ENCODE measurements at places on chromosomes 3 and 15.

DNA sequence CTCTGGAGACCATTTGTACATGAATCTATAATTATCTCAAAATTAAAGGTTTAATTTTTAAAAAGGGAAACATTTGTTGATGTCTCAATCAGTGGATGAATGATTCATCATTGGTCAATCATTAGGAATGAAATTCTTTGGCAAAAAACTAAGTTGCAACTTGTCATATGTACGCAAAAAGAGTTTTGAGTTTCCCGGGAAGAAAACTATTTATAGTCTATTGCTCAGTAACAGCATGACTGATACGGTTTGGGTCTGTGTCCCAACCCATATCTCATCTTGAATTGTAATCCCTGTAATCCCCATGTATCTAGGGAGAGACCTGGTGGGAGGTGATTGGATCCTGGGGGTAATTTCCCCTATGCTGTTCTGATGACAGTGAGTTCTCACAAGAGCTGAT lies 765.8 kb upstream of the ROBO1 start:
- DNase-seq = no peak

- DNase-seq = no peak
Measured at GRCh38 chr3:150828997-150829396, 66.0 kb upstream of the SIAH2 start.

- DNase-seq = no peak
Measured at GRCh38 chr15:66484539-66485112, 12.9 kb downstream of the SNAPC5 start.

- DNase-seq = no peak
Measured at GRCh38 chr15:38247336-38247735, 5.3 kb upstream of the SPRED1 start.

- DNase-seq = no peak
Measured at GRCh38 chr3:169575381-169575780, 88.1 kb downstream of the MECOM start.

DNA sequence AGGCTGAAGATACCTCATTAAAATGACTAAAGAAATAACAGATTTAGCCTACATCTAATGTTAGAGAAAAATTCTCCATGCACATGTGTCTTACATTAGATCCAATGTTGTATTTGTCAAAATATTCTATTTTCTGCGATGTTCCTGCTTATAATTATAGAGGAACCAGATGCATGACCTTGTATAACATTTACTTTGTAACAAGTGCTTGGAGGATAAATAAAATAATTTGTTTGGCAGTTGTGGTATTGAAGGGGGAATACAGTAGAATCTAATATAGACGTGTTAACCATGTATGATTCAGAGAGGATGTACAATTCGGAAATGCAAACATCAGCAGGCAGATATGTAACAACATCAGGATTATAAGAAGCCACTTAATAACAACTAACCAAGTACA lies 922.2 kb downstream of the TUSC7 start:
- DNase-seq = no peak

DNA sequence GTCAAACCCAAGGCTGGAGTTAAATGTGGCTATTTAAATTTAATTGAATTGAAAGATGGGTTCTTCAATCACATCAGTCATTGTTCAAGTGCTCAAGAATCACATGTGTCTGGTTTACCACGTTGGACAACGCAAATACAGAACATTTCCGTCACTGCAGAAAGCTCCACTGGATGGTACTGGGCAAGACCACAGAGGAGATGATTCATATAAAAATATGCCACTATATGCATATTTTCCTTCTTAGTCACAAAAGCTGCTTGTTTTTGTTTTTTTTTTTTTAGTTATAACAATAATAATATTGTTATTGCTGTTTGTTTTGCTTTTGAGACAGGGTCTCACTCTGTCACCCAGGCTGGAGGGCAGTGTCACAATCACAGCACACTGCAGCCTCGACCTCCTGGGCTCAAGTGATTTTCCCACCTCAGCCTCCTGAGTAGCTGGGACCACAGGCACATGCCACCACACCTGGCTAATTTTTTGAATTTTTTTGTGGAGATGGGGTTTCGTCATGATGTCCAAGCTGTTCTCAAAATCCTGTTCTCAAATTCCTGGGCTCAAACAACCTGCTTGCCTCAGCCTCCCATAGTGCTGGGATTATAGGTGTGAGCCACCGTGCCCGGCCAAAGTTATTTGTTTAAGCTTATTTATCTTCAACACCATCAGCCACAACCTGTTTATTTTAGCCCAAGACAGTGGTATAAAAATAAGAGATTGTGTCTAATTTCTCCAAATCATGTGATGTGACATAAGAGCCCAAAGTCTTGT lies 19.4 kb downstream of the RTP3 start:
- no peak for DNase-seq

DNA sequence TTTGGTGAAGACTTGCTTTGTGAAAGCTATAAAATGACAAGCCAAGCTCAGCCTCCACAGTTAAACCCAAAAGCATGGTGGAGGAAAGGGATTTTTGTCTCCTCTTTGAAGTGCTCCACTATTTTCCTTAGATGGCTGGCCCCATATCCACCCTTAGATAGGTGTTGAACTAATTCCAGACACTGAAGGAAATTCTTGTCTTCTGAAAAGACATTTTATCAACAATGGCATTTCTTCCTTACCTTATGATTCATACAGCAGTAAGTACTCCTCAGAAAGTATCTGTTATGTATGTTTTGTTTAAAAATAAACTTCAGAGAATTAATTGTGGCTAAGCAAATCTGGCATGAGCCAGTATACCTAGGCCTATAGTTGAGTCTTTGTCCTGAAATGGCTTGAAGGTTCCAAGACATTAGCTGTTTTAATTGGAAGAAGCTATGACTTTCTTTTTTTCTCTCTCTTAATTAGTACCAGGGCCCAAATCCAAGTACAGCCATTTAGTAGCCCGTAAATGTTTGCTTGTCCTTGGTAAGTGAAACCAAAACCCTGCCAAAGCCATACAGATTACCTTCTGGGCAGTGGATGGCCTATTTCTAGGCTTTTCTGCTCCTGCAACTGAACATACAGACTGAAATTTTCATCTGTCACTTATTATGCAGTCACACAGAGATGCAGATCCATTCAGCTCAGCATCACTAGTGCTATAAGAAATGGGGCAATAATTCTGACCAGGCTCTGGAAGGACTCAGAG lies 5.1 kb upstream of the BFSP2 start:
- no peak for DNase-seq

GRCh38 chr3:173615661-173616060 lies 218.1 kb downstream of the NLGN1 start:
- no peak for DNase-seq

GRCh38 chr3:104911376-104911775 lies 455.3 kb upstream of the ALCAM start:
- DNase-seq = no peak

GRCh38 chr3:2454865-2455264 lies 356.2 kb downstream of the CNTN4 start:
- no peak for DNase-seq

DNA sequence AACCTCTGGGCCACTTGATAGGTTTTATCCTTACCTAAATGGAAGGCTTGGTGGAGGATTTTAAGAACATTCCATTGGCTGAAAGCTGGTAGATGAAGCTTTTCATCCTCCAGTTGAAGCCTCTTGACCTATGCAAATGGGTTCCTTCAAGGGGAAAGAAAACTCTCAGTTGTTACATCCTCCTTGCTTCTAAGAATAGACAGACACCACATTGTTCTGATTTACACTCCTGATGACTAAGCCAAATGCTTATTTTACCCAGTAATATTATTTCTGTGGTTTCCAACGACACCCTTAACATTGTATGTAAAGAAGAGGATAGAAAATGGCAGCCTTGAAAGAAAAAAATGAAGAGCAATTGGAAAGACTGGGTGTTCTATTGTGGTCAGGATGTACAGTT lies 480.5 kb downstream of the OTOL1 start:
- no peak for DNase-seq

GRCh38 chr15:83559310-83559966 lies 94.5 kb upstream of the ADAMTSL3 start:
- DNase-seq = no peak

- DNase-seq = no peak
Measured at GRCh38 chr3:188227442-188227841, 73.5 kb downstream of the LPP start.

DNA sequence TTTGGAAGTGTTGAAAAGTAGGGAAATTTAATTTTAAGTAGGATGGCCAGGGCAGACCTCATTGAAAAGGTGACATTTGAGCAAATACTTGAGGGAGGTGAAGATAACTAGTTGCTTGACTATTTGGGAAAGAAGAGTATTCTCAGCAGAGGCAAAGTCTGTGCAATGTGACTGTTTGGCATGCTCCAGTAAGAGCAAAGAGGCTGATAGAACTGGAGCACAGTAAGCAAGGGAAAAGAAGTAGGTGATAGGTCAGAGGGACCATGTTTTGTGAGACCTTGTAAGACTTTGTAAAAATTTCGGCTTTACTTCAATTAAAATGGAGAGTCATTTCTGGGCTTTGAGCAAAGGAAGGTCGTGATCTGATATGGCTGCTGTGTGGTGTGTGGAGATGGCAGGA lies 335.8 kb downstream of the ZIC1 start:
- no peak for DNase-seq
